ENCODE measurements at places on chromosomes 11 and 22.

- DNase-seq = no peak
These were observed 54.6 kb upstream of the TOP3B start for GRCh38 chr22:22037229-22037628.

DNA sequence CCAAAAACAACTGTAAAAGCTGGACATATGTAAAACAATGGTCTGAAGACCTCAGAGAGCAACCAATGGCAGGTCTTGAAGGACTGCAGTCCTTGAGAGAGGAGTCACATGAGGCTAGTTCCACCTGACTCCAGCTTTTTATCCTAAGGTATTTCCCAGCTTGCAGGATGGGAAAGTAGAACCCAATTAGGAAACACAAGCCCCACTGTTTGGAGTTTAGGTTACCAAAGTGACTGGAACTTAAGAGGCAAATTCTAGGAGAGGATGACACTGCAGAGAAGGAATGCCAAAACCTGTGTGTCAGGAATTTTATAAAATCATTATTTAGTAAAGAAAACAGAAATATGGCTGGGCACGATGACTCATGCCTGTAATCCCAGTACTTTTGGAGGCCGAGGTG, 18.4 kb downstream of the OR2AT4 start:
- no peak for DNase-seq

DNA sequence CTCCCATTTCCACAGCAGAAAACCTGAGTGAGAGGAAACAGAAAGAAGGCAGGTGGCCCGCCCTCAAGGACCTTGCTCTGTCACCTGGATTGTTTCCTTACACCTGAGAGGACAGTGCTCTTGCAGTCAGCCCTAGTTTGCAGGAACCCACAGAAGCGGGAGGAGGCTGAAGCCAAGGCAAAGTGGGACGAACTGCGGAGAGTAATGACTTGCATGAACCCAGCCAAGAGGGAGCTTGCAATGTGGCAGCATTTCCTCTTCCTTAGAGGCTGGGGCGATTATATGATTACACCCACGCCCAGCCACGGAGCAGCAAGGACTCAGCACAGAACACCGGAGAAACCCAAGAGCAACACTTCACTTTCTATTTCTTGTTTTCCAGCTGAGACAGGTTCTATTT, 102.6 kb downstream of the SPON1 start:
- DNase-seq = no peak

GRCh38 chr11:60301178-60301577, 20.7 kb downstream of the MS4A4A start:
- no peak for DNase-seq

DNA sequence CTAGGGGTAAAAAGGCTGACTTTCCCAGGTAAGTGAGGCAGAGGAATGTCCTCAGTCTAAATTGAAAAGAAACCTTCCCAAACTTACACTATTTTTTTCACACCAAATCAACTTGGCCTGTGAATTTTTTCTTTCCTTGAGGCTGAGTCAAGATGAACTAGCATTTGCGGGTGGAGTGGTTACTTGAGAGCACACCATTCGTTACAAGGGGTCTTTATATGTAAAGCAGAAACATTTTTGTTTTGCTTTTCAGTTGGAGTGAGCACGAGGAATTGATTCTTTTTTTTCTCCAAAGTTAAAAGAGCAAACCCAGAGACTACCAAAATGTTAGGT, 36.4 kb downstream of the MAML2 start:
- no peak for DNase-seq

GRCh38 chr11:95892892-95893570, 30.9 kb downstream of the MTMR2 start:
- no peak for DNase-seq

- DNase-seq = no peak
These were observed 216.7 kb downstream of the SNX19 start for GRCh38 chr11:130699561-130699960.

DNA sequence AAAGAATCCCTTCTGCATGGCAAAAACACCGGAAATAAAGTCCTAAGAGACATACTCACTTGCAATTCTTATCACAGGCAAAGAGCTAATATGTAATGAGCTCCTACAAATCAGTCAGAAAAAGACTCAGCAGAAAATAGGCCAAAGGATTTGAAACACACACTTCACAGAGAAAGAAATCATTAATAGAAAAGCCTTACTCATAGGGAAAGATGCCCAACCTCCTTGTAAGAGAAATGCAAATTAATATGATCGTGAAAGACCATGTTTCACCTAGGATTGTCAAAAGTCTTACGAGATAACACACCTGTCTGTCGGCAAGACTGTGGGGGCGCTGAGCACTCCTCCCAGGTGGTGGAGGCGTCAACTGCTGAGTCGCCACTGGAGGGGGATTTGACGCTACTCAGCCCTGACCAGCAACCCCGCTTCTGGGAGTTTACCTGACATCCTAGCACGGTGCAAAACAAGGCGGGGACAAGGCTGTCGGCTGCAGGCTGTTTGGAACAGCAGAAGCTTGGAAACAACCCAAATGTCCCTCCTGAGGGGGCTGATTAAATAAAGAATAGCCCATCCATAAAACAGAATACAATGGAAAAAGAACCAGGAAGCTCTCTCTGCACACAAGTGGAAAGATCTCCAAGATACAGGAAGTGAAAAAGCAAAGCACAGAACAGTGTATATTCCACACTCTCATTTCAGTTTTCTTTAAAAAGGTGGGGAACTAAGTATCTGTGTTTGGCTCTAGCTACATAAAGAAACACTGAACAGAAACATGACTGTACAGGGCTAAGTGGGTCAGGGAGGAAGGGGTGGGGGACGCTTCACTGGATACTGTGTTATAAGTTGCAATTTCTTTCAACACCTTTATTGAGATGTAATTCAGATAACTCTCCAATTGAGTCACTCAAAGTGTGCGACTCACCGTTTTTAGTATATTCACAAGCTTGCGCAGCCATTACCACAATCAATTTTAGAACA, 11.5 kb downstream of the CSNK1E start:
- no peak for DNase-seq

GRCh38 chr22:33464698-33465097, 406.5 kb upstream of the SYN3 start:
- no peak for DNase-seq

- DNase-seq = no peak
These were observed 7.8 kb upstream of the NAA40 start for GRCh38 chr11:63931045-63931444.

GRCh38 chr22:37371491-37371890, 55.8 kb downstream of the ELFN2 start:
- DNase-seq = no peak

GRCh38 chr11:102360681-102361080, 13.7 kb downstream of the BIRC2 start:
- DNase-seq = no peak

DNA sequence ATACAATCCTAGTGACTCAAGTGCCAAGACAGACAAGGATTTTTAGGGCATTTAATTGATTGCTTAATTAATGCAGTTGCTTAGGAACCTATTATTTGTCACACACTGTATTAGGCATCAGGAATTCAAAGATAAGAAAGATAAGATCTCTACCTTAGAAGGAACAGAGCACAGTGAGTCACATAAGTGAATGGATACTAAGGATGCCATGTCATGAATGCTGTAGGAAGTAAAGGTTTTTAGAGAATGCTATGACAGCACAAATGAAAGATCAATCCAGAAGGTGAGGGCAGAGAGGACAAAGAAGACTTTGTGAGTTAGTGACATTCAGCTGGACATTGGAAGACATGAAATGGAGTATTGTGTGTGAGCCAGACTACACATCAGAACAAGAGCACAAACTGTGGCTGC, 147.9 kb upstream of the DDI1 start:
- DNase-seq = no peak

DNA sequence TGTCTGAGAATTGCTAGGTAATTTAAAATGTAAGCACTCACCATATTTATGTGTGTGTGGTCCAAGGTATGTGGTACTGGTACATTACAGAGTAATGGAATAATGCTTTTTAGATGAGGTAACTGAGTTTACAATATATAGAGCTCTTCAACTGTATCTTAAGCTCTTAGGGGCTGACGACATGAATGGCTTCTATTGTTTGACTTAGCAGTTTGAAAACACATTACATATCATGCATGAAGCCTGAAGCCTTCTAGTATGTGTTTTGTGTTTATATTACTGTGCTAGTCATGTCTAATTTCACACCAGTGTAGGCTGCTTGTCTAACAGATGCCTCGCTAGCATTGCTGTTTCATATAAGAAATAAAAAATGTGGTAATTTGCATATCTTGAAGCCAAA, 37.2 kb downstream of the GAS2 start:
- no peak for DNase-seq

DNA sequence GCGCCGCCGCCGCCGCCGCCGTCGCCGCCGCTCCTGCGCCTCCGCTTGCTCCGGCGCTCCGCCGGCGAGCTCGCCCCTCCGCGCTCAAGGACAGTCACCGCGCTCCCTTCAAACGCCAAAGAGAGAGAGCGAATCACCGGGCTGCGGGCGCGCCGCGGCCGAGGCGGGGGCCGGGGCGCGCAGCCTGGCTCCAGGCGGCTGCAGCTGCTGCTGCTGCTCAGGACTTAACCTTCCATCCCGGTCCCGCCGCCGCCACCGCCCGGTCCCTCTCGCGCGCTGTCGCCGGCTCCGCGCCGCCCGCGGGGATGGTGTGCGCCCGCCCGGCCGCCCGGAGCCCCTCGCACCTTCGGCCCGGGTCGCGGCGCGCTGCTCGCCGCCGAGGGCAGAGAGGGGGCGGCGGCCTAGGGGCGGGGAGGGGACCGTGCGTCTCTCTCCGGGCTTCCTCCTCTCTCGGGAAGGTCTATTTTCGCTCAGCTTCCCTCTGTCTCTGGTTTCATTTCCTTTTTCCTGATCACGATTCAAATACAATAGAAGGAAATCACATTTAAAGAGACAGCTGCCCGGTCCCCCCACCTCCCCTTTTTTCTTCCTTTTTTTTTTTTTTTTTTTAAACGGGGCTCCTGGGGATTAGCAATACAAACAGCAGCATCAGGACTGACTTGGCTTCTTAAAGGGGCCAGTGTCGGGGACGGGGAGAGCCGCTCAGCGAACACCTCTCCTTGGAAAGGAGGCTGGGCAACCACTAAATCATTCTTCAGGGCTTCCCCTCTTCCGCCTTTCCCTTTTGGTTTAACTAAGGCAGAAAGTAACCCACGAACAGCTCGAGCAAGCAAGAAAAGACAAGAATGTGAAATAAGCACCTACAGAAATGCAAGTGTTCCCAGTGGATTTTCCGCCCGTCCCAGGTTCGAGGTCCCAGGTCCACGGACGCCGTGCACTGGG, 22.1 kb downstream of the LMO2 start:
- no peak for DNase-seq

DNA sequence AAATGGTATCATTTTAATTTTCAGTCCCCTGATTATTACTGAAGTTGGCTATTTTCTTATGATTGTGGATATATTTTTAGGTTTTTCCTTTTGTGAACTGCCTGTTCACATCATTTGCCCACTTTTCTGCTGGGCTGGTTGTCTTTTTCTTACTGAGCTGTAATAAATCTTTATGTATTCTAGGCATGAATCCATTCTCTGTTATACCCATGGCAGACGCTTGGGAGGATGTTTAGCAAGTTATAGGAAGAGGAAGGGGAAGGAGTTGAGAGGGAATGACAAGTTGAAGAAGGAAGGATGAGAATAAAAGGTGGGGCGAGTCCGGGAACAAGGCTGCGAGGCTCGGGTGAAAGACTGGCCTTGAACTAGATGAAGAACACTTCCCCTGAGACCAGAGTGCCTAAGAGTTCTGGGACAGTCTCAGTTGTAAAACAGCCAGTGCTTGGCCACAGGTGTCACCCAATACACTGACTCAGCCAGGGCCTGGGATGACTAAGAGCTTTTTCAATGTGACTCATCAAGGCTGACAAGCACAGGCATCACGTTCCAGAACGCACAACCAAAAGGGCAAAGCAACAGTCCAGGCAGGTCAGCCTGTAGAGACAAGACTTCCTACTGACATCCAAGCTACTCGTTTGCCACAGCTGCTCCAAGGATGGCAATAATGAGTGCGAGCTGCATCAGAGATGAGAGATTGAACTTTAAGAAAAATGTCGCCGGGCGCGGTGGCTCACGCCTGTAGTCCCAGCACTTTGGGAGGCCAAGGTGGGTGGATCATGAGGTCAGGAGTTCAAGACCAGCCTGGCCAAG, 35.2 kb downstream of the LRFN4 start:
- DNase-seq = no peak

DNA sequence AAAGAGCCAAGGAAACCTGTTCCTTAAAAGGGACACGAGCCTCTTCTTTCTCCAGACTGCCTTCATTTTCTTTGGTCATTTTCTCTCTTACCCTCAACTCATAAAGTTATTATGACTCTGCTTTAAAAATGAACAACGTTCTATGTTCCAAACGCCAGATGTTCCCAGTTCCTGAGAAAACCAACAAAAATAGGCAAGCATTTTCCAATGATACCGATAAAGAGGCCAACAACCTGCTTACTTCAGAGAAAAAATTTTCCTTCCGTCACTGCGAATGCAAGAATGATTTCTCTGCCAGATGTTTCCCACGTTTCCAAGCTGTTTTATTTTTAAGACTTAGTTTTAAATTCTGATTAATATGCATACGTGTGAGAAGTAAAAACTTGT, 315 bp upstream of the TRPC6 start:
- DNase-seq = no peak

DNA sequence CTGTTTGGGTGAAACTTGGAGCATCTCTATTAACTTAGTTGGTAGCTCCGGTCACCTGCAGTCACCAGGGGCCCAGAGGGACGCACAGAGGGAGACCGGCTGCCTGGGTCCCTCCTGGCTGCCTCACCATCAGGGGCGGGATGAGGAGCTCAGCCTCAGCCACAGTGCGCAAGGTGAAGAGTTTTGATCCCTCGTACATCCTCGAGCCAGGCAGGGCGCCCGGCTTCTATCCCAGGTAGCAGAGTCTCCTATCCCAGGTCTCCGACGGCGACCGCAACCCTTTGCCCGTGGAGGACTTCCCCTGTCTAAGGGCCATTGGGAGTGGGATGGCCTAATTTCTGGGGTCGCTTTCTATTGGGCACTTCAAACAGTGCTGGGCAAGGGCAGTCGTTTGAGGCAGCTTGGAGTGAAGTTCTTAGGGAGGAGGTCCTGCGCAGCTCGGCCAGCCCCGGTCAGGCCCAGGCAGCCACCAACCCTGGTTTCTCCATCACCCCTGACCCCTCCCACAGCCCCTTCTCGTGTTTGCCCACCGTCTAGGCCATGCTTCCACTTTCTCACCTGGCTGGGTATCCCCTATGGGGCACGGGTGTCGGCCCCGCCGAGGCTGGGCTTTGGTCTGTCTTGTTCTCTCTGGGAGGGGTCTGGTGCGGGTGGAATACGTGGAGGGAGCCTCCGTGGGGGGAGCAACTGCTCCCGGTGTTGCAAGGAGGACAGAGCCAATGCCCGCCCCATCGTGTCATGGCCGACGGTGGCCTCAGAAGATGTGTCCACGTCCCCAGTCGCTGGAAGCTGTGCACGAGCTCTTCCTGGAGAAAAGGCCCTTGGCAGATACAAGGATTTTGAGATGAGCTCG, 3.6 kb upstream of the MRGPRG start:
- DNase-seq = no peak

- DNase-seq = no peak
These were observed 284.8 kb downstream of the ETS1 start for GRCh38 chr11:128302425-128303186.

DNA sequence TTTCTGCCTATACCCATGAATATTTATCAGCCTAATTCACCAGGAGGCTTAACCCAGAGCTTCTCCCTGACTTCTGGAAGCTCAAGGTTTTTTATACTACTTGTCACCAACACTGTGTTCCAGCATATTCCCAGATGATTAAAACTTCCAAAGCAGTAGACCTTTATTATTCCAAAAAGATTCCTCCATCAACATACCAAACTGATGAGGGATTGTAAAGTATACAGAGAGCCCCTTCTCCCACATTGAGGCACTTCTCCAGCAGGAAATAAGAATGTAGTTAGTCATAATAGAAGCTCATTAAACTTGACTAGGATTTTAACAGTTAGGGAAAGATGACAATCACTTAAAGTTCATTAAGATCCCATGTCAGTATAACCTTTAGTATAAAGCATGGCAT, 51.4 kb upstream of the CEP126 start:
- no peak for DNase-seq
